ENCODE measurements at places on chromosomes 12 and 14.

GRCh38 chr14:32939254-32940065 lies 781 bp downstream of the NPAS3 start:
- DNase-seq: no peak

GRCh38 chr12:121227294-121227693 lies 17.4 kb downstream of the P2RX4 start:
- DNase-seq: no peak

DNA sequence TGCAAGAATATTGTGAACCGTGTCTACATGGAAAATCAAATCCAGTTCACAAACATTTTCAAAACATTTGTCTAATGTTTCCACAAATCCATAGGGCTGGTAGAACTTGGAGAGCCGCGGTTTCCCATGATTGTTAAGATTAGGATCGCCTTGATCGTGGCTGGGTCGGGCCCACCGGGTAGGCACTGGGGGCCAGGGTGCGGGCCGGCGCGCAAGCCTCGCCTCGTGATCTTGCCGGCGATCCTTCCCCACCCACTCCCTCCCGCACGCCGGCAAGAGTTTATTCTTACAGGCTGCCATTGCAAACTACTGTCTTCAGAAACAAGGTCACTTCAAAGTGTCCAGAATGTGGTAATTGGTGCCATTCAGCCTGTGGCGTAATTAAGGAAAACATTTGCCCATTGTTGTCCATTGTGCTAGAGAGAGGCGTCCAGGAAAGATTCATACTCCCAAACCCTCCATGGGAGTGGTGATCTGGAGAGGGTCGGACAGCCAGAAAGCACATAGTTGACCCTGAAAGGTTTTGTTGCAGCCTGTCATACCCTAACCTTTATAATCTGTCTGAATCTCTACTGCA lies 95.5 kb downstream of the BORCS5 start:
- DNase-seq: no peak

DNA sequence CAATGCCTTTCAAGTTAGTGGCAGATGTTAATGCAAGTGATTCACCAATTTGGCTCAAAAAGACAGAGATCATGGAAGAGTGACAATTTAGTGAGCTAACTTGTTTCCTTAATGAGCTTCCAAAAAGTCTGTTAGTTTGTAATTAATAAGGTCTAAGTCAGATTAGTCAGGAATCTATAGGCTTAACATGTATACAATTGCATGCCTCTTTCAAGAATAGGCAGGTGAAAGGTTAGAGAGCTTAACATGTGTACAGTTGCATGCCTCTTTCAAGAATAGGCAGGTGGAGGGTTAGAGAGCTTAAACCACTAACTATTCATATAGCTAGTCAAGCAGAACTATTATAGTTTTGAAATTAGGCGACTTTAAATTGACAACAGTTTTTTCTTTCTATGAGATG lies 663.8 kb downstream of the C12orf50 start:
- no peak for DNase-seq

DNA sequence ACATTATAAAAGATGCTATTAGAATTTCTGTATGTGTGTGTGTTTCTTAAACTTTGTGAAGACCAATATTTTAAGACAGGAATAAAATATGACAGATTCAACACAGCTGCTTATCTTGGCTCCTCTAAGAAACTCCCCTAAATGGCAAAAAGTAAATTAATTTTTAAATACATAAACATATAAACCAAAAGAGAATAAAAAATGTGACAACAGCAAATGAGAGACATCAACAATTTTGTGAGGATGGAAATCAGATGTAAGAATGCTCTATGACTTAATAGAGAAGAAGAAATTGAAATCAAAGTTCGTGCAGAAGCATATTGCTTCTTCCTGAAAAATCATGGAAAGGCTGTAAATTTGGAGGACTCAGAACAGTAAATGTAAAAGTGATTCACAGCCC lies 1083.8 kb downstream of the FLRT2 start:
- DNase-seq: no peak

GRCh38 chr12:92074889-92075288 lies 70.8 kb downstream of the BTG1 start:
- no peak for DNase-seq

- DNase-seq: no peak
These were observed 39.8 kb downstream of the GRIN2B start for GRCh38 chr12:13941258-13942249.

- DNase-seq: no peak
These were observed 14.2 kb downstream of the RAB21 start for GRCh38 chr12:71768900-71769299.

- DNase-seq: no peak
These were observed 6.1 kb upstream of the TSPAN9 start for GRCh38 chr12:3071107-3071506.

GRCh38 chr12:113462117-113462774 lies 9.4 kb downstream of the LHX5 start:
- peak; percentile 36 for DNase-seq

DNA sequence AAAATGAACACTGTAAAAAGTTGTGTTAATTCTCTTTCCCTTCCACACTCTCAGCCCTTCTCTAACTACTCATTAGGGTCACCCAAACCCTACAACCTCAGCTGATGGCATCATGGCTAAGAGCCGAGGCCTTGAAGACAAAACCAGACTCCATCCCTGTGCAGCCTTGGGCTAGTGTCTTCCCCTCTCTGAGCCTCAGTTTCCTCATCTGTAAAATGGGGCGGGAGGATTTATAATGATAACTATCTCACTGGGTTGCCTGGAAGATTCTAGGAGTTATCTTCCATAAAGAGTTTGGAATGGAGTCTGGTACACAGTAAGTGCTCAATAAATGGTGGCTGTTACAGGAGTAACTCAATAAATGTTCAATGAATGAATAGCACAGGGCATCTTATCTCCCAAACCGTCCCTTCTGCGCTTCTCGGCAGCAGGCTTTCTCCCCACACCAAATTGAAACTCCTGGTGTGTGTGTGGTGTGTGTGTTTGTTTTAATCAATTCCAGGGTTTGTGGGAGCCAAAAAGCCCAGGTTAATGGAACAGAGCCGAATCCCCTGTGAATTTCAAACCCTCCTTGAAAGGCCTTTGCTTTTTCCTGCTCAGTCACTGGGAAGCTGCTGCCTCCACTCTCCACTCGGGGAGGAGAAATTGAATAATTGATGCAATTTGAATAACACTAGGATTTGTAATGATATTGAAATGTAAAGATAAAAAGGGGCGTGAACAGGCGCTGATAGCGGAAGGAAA lies 61.2 kb upstream of the FAM222A start:
- no peak for DNase-seq

DNA sequence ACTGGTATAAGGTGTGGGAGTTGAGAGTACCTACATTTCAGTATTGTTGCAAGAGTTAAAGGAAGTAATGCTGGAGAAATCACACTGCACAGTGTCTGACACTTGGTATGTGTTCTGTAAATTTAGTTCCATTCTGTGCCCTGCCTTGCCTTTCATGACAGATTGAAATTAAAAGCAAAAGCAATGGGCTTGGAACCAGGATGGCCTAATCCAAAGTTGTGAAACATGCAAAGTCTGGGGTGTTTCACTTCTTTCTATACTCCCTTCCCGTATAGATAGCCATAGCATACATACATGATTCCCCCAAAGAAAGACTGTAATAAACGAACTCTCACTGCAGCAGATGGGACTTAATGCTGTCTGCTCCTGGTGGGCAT lies 281.1 kb downstream of the NRXN3 start:
- DNase-seq: no peak

DNA sequence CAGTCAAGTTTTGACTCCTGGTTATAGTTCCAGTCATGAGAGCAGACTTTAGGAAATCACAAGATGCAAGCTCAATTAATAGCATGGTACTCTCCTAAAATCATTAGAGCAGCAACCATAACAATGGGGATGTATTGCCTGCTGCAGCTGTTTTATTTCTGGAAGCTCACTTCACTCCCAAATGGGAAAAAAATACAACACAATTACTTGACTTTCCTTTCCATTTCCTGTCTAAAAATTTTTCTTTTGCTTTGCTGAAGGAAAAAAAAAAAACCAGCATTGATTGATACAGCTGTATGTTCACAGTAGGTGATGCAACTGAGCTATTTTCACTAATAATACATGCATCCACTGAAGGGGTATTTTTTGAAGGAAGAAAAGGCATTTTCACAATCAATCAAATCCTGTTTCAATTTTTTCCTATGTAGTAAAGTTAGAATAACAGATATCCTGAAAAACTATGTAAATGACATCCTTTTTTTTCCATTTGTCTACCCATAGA lies 143.9 kb upstream of the NOVA1 start:
- no peak for DNase-seq

- DNase-seq: no peak
These were observed 81.3 kb downstream of the SSPN start for GRCh38 chr12:26276709-26277108.

- DNase-seq: no peak
These were observed 306.6 kb upstream of the TMPO start for GRCh38 chr12:98208816-98209215.

DNA sequence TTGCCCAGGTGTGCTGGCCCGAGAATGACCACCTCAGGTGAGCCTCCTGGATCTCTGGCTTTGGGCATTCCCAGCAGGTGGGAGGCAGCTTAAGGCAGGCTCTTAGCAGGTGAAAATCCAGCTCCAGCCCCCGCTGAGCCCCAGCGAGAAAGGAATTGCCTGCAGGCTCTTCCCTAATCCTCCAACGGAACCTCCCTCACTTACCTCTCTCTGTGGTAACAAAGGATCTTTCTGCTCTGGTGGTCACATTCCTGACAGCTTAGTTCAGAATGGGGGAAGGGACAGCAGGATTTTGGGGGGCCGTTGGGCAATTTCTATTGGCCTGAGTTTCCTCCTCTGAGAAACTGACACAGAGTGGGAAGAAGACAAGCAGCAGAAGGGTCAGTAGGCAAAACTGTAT lies 116.0 kb upstream of the LHX5 start:
- DNase-seq: no peak

DNA sequence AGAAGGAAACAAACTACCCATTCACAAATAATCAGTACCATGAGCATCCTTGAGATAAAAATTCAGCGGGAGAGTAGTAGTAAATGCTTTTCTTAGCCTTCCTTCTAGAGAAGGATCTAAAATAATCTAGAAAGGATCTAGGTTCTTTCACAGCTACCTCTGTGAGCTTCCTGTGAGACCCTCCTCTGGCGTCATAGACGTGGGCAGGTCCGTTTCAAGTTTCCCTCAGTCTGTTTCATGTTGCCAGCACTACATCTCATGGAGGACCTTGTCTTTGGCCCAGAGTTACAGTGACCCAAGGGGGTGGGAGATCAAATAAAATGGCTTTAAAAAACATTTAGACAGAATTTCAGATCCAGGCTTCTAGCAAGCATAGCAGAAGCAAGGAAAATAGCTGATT lies 13.6 kb downstream of the DAAM1 start:
- DNase-seq: no peak

DNA sequence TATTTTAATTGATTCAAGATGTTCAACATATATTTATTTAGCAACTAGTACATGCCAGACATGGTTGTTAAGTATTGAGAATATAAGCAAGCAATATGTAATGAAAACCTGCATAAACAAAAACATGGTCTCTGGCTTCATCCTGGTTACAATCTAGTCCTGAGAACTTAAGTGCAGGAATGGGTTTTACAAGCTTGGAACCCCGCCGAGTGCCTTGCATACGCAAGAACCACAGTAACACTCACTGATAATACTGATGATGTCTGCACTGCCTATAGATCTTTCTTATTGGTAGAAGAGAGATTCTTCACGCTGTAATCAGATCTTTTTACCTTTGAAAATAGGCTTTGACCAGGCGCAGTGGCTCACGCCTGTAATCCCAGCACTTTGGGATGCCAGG lies 22.9 kb upstream of the CALM1 start:
- DNase-seq: no peak

GRCh38 chr12:64090047-64090446 lies 132.0 kb downstream of the KICS2 start:
- no peak for DNase-seq

- no peak for DNase-seq
These were observed 881 bp downstream of the PYGL start for GRCh38 chr14:50943261-50943942.

DNA sequence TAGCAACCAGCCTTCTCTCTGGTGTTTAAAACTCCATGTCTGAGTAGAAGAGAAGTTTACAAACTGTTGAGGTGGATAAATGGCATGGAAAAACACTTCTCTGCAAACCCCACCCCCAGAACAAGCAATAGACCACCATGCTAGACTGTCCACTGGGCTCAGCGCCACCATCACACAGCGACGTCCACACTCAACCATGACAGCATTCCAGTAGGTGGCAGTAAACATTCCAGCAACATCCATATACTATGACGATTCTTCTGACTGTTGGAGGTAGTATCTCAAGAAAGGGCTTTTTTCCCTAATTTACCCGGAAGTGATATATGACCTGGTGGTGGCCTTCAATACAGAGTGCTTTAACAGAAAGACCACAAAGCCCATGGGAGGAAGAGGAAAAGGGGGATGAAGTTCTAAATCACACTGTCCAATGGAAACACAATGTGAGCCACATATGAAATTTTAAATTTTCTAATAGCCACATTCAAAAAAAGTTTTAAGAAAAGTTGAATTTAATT lies 152.2 kb downstream of the SLC15A4 start:
- DNase-seq: no peak

DNA sequence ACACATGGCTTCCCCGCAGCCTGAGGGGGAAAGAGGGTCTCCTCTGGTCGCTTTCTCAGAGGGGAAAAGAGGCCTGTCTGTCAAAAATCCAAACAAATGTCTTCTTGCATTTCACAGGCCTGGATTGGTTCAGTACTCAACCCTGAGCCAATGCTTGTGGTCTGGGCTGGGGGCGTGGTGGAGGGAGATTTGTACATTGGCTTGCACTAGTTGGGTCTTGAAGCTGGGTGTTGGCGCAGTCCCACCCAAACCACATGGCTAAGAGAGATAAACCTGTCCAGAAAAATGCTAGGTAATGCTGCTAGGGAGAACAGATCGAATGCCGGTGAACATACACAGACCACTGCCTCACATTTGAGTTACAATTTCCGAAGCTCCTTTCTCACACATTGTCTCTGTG lies 461.6 kb downstream of the MED13L start:
- no peak for DNase-seq
